ENCODE measurements at places on chromosomes 4 and X. TPM values are rescaled to one million over a fixed set of nuclear protein-coding genes. Genes with fewer than 3 reads are reported as not detected.
A peak's percentile ranks its signal among the peaks of the same experiment; 100 is the strongest.

The SLC16A2 gene
- 7.9 TPM for total RNA-seq

The MAOB gene
- 32.6 TPM for total RNA-seq

The CLCN5 gene
- total RNA-seq = 11.9 TPM

GRCh38 chrX:148537556-148538182 is 37.3 kb downstream of the AFF2 start:
- no peak for DNase-seq

GRCh38 chrX:97858592-97858991 is 974.9 kb downstream of the RPA4 start:
- no peak for DNase-seq

DNA sequence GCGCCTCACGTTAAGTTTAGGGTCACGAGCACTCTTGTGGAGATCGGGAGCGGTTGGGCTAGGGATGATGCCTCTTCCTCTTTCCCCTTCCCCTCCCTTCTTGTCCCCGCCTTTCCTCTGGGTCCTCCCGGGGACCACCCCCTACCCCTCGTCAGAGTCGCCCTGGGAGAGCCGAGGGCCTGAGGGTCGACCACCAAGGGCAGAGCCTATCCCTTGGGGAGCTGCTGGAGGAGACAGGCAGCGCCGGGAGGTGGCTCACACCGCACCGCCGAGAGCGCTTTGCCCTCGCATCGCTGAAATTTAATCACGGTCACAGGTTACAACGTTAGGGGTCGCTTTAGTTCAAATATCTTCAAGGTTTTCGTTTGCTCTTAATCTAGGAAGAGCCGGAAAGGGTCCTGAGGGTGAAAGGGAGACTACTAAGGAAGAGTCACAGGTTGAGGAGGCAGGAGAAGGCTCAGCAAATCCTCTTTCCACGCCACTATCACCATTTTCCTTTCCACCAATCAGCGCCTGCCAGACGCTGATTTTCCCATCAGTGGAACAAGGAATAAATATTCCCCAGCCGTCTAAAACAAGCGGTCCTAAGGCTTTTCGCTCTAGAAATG is 528 bp upstream of the SNCA start:
- DNase-seq = peak; percentile 3

Measured in mucosa of descending colon (tissue), 3 donors.